Renal cortex interstitium (tissue), 15 donors: ENCODE measurements at places on chromosomes 16 and 17. TPM values are rescaled to one million over a fixed set of nuclear protein-coding genes. Genes with fewer than 3 reads are reported as not detected.

DNA sequence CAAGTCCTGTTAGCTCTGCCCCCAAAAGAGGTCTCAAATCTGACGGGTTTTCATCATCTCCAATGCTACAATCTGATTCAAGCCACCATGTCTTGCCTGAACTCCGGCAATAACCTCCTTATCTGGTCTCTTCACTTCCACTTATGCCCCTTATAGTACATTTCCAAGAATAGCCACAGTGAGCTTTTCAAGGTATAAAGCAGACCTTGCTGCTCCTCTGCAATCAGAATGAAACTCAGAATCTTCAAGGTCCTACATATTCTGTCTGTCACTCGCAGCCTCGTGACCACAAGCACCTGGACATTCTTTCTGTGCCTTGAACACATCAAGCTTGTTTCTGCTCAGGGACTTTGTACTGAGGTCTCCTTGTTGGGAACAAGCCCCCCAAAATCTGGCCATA lies 84.7 kb downstream of the YPEL2 start:
- no peak for DNase-seq

GRCh38 chr16:86404678-86405077 lies 105.6 kb upstream of the FOXF1 start:
- DNase-seq, result no peak

GRCh38 chr17:7886227-7887037 lies 2.2 kb upstream of the CHD3 start:
- no peak for DNase-seq

- DNase-seq, result peak; percentile 83
Measured at GRCh38 chr16:69890114-69890891, 60.8 kb upstream of the CLEC18A start.

DNA sequence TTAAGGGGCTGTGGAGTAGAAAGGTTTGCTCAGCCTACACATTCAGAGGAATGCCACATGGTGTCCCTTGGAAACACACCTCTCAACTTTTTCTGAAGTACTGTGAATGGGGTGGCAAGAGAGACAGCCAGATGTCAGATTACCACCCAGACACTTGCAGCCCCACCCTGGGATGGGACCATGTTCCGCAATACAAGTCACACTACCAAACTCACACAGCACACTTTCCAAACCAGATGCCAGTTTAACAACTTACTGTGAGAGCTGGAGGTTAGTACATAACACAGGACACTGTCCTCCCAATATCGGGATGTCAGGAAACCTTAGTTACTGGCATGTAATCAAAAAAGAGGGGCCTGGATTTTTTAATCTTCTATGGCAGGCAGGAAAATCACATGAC lies 7.9 kb downstream of the USP7 start:
- DNase-seq, result no peak

DNA sequence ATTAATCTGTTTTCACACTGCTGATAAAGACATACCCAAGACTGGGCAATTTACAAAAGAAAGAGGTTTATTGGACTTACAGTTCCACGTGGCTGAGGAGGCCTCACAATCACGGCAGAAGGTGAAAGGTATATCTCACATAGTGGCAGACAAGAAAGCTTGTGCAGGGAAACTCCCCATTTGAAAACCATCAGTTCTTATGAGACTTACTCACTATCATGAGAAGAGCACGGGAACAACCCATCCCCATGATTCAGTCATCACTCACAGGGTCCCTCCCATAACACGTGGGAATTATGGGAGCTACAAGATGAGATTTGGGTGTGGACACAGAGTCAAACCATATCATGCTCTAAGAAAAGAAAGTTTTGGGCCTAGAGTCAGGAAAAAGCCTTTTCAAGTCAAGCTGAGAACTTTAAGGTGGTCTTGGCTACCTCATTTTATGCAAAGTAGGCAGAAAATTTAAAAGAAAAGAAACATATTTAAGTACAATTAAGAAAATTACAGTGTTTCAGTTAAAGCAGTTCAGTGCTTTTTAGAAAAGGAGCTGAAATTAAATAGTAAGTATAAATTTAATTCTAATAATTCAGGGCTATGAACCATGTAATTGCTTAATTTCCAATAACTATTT lies 24.9 kb upstream of the CRYM start:
- no peak for DNase-seq

DNA sequence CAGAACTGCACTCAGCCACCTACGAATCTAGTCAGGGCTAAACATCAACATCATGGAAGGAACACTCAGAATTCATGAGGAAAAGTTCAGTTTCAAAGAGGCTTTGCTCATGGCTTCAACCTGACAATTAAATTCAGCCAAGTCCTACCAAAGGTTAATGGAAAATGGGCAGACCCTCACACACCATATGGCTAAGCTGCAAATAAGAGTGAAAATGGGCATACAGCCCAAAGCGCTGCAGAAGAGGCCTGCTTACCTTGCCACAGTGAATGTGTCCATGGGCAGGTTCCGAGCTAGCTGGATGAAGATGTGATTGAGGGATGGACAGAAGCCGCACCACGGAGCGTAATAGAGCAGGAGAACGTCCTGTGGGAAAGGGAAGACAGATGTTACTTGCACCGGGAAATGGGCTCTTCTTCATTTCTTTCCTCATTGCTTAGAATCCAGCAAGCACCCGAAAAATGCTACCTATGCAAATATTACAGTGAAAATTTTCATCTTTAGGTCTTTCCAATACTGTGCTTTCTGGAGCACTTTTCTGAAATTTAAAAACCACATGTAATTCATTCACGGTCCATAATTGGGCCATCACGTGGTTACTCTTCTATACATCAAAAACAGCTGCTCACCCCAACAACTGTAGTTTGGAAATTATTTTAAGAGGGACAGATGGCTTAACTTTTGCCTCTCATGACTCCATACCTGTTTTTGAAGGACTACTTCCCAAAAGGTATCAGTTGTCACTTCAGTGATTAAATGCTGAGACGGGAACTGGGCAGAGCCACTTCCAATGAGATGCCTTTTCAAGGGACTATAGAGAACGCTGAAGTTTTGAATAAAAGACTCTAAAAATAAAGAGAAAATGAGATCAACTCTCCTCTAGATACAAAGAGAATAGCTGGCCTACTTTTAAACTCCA lies 19.6 kb downstream of the SNN start:
- no peak for DNase-seq

DNA sequence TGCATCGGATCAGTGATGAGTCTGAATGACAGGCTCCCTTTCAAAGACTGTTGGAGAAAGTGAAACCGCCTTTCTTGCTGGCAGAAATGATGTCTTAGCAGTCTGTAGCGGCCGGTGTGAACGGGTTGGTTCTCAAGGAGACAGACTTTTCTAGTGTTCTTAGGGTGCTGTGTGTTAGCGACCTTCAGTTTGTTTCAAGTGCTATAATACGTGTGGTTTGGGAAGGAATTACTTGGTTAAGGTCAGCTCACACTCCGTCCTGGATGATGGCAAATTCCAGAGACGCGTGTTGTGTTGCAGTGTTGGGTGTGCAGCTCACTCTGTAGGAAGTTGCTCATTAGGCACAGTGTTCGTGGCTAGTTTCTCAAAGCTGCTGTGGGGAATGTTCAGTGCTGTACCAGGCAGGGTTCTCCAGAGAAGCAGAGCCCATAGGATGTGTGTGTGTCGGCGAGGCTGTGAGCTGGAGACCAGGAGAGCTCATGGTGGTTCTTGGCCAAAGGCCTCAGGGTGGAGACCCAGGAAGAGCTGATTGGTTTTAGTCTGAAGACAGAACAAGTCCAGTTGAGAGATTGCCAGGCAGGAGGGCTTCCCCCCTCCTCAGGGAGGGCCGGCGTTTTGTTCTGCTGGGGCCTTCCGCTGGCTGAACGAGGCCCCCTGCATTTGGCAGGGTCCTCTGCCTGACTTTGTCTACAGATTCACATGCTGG lies 37.6 kb downstream of the ZNF750 start:
- DNase-seq, result no peak

- no peak for DNase-seq
Measured at GRCh38 chr17:33580215-33580614, 287.1 kb upstream of the ASIC2 start.

DNA sequence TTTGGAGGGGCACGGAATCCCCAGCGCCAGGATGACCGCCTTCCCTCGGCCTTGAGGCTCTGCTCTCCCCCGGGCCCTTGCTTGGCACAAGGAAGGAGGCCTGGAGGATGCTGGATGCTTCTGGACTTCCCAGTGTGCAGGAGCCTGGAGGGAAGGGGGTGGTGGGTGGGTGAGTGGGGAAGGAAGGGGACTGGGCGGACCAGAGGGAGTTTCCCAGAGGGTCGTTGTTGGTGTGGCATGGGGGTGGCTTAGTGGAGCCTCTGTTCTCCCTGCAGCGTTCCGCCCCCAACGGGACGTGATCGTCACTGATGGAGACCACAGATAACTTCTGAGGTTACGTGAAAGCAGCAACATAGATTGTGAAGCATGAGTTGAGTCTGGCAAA lies 140.0 kb downstream of the IRF8 start:
- no peak for DNase-seq

DNA sequence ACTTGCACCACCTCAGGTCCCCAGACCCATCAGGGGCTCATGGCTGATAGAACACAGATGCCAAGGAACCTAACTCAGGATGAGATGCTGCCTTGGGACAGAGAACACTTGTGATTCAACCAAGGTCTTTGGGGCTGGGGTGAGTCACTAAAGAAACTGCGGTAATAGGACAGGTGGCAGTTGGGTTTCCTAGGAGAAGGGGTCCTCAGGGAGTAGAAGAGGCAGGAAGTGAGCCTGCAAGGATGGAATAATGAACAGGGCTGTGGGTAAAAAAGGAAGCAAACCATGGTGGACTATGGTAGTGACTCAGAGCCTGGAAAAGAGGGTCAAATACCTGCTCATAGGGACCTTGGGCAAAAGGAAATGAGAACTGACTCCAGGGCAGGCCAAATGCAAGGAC lies 6.5 kb upstream of the PNPO start:
- no peak for DNase-seq

GRCh38 chr17:71315568-71315967 lies 805.3 kb upstream of the SOX9 start:
- DNase-seq, result no peak

GRCh38 chr16:55000595-55000994 lies 69.9 kb downstream of the IRX5 start:
- no peak for DNase-seq

- DNase-seq, result no peak
Measured at GRCh38 chr16:72915331-72915730, 132.6 kb downstream of the ZFHX3 start.

DNA sequence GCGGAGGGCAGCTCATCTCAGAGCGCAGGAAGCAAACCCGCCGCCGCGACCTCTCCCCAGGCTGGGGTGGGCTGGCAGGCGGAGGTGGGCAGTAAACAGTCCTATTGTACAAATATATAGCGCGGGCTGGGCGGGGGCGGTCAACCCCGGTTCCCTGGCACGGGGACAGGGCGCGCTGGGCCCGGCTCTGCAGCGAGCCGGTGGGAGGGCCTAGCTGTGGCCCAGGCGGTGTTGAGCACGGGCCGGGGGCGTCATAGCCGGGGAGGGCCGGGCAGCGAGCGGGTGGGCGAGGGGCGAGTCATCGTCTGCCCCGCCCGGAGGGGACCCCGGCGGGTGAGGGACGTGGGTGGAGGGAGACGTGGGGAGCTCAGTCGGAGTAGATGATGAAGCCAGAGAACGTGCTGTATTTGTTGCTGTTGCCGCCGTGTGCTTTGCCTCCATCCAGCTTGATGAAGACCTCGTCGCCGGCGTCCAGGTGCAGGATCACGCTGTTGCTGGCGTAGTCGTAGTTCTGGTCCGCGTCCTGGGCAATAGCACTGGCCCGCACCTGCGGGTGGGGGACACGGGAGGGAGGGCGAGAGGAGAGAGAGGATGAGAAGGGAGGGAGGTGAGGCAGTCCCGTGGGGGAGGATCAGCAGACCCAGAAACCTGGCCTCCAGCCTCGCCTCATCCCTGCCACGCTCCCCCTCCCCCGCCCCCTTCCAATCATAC lies 8.1 kb downstream of the C1QL1 start:
- no peak for DNase-seq

DNA sequence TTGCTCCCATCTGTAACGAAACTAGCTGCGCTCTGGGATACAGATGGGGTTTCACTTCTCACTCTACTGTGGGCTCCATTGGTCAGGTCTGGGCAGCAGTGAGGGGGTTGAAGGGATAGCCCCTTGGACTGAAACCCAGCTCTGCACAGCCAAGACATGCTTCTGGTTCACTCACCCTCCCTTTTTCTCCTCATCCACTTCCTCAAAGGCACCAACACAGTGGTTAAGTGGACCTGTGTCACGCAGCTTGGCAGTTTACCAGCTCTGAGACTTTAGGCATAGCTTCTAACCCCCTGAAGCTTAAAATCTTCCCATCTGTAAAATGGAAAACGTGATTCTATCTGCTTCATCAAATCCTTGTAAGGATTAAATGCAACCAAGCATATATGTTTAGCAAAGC lies 11.5 kb upstream of the KRT38 start:
- no peak for DNase-seq

- no peak for DNase-seq
Measured at GRCh38 chr17:64022611-64023063, 2.2 kb upstream of the ICAM2 start.

DNA sequence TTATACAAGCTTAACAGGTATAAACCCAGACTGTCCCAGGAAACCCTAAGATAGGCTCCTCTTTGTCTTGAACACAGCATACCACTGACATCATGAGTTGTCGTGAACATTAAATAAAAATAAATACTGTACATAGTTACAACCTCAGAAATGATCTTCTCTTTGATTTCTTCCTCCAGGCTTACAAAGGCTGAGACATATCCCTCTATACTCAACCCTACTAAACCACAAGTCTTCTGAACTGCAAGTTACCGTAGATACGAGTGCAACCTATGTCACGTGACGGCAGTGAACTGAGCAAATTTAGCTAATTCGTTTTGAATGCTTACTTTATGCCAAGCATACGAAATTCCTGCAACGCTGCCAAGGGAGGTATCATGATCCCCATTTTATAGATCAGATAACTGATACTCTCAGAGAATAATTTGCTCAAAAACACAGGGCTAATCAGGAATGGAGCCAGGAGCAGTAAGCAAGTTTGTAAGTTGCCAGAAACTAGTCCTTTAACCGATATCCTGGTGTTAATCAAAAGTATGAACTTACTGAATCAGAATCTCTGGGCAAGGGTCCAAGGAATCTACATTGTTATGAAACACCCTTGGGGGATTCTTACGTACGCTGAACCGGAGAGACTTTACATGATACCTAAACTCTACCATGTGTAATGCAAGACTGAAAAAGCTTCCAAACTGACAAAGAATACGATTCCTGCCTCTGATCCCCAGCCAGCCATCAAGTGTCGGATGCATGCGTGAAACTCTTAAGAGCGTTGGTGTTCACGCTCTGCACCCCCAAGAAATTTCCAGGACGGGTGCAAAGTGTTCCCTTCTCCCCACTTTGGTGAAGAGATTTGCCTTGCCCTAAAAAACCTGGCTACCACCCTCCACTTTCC lies 106.2 kb downstream of the XYLT1 start:
- DNase-seq, result no peak

Gene CCL16
- polyA plus RNA-seq, result 0.20 TPM

Gene DCXR
- 88.7 TPM for polyA plus RNA-seq

Gene PARD6A
- polyA plus RNA-seq, result 2.7 TPM

Gene GPR179
- polyA plus RNA-seq, result 0.44 TPM

Gene DNAI2
- polyA plus RNA-seq, result 0.09 TPM

Gene KLHDC4
- 29.7 TPM for polyA plus RNA-seq

Gene TM4SF5
- 3.1 TPM for polyA plus RNA-seq

Gene HLF
- 3.9 TPM for polyA plus RNA-seq

Gene ZFPM1
- polyA plus RNA-seq, result 4.6 TPM
